A549 treated with Hydrocortisone at 1 μM for 4 hours (cell line): ENCODE measurements at places on chromosomes 11 and 22. TPM values are rescaled to one million over a fixed set of nuclear protein-coding genes. Genes with fewer than 3 reads are reported as not detected.

Gene NOX4
- not detected in 5 replicates for total RNA-seq

Gene CDKN1C
- 7.0 to 10.9 TPM (median 7.9 TPM) in 5 replicates for total RNA-seq

Gene C11orf87
- total RNA-seq = 0.01 to 0.05 TPM (median 0.01 TPM) in 3 of 5 replicates, not detected in the others

Gene CABP4
- total RNA-seq = not detected in 5 replicates
